ENCODE measurements at places on chromosomes 5 and 9. TPM values are rescaled to one million over a fixed set of nuclear protein-coding genes. Genes with fewer than 3 reads are reported as not detected.

PHPT1 gene
- total RNA-seq: 116 TPM

SLC46A2 gene
- total RNA-seq: not detected

MUSK gene
- 0.18 TPM for total RNA-seq

CDX1 gene
- not detected for total RNA-seq

SLC36A2 gene
- total RNA-seq: not detected

TEX48 gene
- not detected for total RNA-seq

PCDHB10 gene
- 0.58 TPM for total RNA-seq

PCDHB4 gene
- total RNA-seq: not detected

PCDHGA12 gene
- total RNA-seq: 15.6 TPM

KIF3A gene
- total RNA-seq: 4.9 TPM

CD72 gene
- 0.35 TPM for total RNA-seq

SMU1 gene
- 16.4 TPM for total RNA-seq

PRR7 gene
- 30.3 TPM for total RNA-seq

SVEP1 gene
- total RNA-seq: 11.3 TPM

BAG1 gene
- total RNA-seq: 16.8 TPM

SHB gene
- total RNA-seq: 20.4 TPM

CACFD1 gene
- 6.9 TPM for total RNA-seq

SCGB3A1 gene
- not detected for total RNA-seq

ZFP37 gene
- 1.9 TPM for total RNA-seq

TAS2R1 gene
- total RNA-seq: not detected

BARHL1 gene
- not detected for total RNA-seq

PTPRD gene
- 3.5 TPM for total RNA-seq

GNA14 gene
- total RNA-seq: not detected

ADAMTS19 gene
- not detected for total RNA-seq

FYB1 gene
- total RNA-seq: not detected

OR1J2 gene
- total RNA-seq: not detected

SLC34A3 gene
- total RNA-seq: not detected

CDK9 gene
- total RNA-seq: 28.3 TPM

KIF20A gene
- 104 TPM for total RNA-seq

TSSK1B gene
- total RNA-seq: not detected

DOK3 gene
- 1.2 TPM for total RNA-seq

GFI1B gene
- total RNA-seq: not detected

All from myometrial cell (primary cell).